Lung microvascular endothelial cell (primary cell): ENCODE measurements at places on chromosomes 4 and X.

DNA sequence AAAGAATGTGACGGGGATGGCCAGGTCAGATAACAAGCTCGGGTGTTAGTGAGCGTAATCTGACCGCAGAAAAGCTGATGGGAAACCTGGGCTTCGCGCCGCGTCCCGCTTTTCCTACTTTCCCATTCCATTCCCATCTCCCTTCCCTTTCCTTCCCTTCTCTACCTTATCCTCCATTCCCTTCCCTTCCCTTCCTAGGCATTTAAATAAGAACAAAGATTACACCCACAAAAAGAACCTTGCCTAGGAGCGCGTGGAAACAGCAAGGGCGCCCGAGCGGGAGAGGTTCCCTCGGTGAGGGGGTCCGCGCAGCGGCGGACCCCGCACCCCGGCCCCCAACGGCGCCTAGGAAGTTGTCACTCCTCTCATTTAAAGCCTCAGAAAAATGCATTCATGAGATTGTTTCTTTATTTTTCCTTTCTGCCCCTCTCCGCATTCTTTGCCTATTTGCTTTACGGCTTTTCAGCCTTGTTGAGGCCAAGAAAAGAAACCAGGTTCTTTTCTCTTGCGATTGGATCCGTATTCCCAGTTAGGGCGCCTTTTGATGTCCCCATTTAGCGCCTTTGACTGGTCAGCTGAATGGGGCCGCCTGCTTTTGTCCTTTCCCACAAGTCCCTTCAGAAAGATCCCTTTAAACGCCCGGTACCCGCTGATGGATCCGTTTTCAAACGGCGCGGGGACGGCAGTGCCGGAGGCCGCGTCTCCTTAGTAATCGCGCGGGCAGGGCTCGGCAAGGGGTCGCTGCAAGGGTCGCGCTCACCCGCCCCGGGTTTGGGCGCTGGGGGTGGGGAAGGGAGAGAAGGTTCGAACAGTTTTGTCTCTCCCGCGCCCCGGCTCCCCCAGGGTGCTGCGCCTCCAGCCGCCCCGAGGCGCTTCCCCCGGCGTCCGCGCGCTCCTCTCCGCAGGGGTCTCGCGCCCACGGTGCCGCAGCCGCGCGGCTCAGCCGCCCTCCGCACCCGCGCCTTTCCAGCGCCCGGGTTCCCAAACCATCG, 54.1 kb upstream of the TMEM33 start:
- DNase-seq: no peak

DNA sequence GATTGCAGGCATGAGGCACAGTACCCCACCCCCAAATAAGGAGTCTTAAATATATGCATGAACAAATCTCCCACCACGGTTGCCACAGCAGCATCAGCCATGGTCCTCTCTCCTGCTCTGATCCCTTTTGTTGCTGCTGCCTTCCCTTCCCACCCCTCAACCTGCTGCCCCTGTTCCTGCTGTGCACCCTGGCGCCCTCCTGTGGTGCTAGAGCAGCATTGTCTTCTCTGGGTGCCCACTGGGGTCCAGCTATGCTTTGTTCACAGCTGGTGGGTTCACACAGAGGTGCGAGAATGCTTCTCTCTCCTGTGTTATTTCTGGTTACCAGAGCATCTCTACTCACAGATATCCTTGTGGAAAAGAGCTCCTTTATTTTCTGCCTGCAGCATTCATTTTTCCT, 116.2 kb downstream of the GATB start:
- peak; percentile 24 for DNase-seq

GRCh38 chrX:805988-806387, 175.4 kb downstream of the SHOX start:
- DNase-seq: no peak

GRCh38 chr4:40685300-40685699, 55.6 kb upstream of the RBM47 start:
- no peak for DNase-seq
